Hypothalamus (tissue), 51 donors: ENCODE measurements at places on chromosomes 1 and 21.

DNA sequence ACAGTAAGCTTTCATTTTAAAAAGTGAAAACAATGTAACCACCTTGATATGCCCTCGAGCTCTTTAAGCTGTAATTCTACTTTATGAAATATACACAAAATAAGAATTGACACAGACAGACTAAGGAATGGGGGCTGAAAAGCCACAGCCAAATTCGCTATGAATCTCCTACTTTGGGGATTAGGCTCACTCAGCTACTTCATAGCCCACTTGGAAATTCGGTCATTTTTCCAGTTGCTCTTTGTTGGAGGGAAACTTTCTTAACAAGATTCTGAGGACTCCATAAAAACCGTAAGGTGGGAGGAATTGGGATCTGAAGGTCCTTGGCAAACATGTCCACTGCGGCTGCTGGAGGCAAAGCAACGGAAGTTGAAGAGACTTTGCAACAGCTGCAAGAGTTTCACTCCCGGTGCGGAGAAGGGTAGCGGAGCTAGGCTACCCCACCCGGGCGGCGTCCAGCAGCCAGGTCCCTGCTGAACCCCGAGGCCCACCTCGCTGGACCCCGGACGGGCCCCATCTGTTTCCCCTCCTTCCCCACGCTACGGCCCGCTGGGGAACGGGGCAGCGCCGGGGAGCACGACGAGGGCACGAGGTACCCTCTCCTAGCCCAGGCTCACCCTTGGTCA lies 634 bp downstream of the MYCBP start:
- DNase-seq, result no peak

DNA sequence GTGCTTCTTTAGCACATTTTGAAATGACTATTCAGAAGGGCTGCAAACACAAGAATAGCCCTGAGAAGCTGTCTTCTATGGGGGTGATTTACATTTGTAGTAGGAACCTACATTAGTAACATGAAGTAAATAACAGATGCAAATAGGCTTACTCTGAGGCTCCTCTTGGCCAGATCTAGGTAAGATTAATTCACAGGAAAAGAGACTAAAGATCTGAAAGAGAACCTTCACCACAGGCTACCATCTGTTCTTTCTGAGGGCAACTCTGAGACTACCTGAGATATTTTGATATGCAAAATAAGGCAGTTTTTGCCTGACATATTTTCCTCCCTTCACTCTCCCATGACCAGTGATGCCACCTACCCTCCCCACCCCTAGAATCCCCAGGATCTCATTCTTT lies 1267.8 kb downstream of the PLA2G4A start:
- no peak for DNase-seq

- DNase-seq, result no peak
These were observed 155.9 kb upstream of the L1TD1 start for GRCh38 chr1:62038594-62039284.

GRCh38 chr1:223410036-223410435 lies 16.8 kb downstream of the CCDC185 start:
- DNase-seq, result no peak

GRCh38 chr1:34840426-34840825 lies 19.1 kb downstream of the SMIM12 start:
- no peak for DNase-seq

DNA sequence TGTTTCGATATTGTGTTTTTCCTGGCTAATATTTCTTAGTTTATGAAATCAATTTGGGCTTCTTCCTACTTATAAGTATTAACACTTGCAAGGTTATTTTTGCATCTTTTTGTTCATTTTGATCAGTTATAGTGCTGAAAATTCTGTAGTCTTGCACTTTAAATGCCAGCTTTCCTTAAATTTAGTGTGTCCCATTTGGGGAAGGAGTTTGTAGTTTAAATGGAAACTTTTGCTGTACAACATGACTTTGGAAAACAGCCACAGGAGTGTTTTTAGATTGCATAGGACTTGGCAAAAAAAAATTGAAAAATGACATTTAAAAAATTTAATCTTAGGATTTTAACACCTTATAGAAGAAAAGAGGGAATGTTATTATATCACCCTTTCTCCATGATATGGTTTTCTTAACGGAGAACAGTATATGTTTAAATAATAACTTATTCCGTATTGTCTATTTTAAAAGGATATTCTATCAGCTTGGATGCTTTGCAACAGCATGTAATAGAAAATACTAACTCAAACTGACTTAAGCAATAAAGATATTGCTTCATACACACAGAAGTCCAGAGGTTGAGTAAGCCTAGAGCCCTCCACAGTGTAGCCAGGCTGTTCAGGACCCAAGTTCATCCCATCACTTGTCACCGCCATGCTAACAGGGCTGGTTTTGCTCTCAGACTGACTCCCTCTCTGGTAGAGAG lies 53.8 kb downstream of the LYPLAL1 start:
- no peak for DNase-seq

DNA sequence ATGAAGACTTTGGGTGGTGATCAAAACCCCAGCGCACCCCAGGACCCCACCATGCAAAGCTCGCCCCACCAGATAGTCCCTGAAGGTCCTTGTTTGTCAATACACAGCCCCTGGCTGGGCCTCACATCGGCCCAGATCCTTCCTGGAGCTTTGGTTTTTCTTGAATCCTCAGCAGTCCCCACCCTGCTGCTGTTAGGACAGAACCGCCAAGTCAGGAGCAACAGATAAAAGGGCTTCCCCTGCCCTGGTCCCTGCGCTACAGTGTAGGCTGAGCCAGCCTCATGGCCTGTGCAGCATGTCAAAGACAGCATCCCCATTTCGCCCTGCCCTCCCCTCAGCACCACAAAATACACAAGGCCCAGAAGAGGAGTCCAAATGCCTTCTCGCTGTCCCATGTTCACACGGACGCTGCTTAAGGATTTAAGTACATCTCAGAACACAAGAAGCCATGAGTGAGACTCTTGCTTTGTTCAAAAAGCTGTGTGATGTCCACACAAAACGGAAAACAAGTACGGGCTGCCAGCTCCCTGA lies 65.7 kb downstream of the PSMG1 start:
- no peak for DNase-seq

DNA sequence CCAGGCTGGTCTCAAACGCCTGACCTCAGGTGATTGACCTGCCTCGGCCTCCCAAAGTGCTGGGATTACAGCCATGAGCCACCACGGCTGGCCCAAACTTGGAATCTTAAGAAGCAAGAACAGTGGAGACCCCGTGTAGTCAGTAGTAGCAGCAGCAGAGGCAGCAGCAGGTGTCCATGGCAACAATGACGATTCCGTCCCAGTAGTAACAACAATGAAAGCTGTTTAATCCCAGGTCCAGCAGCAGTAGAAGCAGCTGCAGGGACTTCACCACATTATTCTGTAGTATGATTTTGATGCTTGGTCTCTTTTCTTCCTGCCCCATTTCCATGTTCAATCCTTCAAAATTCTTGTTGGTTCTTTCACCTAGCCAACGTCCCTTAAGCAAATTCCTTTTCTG lies 69.6 kb upstream of the KCTD3 start:
- no peak for DNase-seq

DNA sequence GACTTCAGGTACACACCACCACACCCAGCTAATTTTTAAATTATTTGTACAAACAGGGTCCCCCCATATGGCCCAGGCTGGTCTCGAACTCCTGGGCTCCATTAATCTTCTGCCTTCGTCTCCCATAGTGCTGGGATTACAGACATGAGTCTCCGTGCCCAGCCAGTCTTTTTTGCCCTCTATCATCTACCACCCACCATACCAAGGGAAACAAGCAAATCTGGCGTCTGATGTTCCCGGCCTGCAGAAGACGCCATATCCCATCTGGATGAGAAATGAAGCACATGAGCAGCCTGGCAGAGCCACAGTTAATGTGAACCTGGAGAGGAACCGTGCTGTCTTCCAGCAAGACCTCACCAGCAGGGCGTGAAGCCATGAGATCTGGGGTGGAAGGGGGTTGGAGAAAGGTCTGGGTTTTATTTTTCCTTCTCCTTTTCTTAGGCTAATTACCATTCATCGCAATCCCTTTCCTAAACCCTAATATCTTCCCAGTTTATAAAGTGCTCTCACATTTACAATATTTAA lies 1.8 kb upstream of the PRELP start:
- no peak for DNase-seq

DNA sequence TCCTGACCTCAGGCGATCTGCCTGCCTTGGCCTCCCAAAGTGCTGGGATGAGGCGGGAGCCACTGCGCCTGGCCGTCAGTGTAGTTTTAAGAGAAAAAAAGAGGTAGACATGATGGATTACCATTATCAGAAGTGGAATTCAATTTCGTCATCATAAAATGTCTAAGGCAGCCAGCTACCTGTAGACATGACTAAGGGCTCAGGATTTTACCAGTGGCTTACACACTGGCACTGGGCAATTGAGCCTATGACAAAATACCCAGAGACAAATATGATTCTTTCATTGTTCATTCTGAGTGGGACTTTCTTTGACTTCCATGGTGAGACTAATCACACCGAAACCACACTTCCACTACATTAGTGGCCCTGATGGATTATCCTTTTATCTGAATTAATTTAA lies 181.5 kb downstream of the GABPA start:
- DNase-seq, result no peak

DNA sequence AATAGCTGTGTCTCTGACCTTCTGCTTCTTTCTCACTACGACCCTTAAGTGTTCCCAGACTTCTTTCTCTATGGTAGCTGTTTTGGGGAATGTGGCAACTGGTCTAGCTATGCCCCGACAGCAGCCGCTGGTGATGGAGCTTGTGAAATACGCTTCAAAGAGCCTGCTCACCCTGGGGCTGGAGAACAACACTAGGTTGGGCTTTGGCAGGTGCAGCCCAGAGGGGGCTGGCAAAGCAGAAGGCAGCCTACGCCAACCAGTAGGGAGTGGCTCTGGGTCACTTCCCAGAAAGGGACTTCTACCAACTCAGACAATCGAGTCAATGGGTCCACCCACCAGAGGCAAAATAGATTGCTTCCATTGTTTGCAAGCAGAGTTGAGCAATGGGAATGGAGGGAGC lies 262.8 kb downstream of the LMO4 start:
- no peak for DNase-seq

DNA sequence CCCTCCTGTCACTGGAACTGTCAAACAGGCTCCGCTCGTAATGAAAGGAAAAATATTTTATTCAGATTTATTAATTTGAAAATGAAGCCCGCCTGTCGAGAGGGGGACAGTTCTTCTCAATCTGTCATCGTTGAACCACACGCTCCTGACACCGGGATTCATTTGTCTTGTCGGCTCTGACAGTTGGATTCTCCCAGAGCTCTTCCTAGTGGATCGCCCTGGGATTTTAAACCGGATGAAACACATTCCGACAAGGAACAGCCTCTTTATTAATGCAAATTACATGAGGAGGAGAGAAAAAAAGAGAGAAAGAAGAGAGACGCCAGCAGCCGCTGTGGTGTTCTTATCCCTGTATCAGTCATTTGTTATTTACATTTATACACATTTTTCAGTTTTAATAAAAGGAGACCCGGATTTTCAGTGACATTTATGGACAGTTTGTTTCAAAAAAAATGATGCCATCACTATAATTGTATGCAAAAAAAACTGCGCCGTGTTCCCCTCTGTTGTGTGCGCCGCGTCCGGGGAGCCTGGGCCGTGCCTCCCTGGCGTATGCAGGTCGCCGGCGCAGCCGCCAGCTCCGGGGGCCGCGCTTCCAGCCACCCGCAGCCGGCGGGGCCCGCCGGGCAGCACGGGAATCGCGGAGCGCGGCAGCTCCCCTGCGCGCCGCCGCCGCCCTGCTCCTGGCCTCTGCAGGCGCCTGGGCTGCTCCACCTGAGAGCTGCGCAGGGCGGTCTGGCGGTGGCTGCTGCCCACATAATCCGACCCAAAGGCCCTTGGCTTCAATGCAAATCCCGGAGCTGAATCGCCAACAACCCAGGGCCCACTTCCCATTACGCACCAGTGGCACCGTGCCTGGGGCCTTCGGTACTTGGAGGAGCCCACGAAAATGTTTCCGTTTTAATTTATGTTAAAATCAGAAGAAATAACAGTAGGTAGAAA lies 237.9 kb upstream of the PBX1 start:
- no peak for DNase-seq

GRCh38 chr1:115088871-115089419 lies 358 bp downstream of the TSPAN2 start:
- no peak for DNase-seq

DNA sequence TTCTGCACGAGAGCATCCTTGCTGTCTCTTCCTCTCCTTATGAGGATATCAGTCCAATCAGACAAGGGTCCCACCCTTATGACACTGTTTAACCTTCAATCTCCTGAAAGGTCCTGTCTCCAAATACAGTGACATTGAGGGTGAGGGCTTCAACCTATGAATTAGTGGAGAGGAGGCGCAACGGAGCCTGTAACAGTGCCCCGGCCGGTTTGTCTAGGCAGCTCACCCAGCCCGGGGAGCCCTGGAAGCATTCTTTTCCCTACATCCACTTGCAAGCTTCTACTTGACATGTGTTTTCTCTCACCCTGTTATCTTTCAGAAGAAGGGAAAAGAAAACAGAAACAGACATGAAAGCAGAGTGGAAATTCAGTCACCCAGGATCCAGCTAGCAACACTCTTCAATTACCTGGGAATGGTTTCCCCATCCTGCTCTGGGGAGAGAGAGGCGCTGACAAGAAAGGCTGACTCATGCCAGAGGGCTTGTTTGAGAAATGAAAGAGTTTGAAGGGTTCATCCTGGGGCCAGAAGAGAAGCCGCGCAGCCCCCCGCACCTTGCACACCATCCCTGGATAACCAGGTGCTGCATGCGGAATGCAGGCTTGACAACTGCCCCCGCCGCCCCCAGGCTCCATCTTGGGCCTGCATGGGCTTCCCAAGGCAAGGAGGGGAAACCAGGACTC lies 394.9 kb downstream of the NPHP4 start:
- no peak for DNase-seq

DNA sequence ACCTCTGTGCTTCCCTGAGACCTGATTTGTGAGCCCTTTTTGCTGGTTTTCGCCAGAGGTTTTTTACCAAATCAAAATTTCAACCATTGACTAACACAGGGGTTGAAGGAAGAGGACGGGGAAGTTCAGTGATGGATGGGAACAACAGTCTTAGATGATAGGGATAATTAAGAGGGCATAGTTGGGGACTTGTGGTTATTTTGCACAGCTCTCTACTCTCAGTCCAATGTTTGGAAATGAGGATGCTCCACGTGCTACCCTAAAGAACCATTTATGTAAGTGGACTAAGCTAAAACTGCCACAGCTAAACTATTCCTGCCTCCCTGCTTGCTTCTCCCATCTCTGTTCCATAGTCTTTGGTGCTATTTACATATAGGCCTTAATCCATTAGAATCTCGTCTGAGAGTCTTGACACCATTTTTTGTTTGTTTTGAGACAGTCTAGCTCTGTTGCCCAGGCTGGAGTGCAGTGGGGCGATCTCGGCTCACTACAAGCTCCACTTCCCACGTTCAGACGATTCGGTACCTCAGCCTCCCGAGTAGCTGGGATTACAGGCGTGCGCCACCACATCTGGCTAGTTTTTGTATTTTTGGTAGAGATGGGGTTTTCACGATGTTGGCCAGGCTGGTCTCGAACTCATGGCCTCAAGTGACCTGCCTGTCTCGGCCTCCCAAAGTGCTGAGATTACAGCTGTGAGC lies 684 bp upstream of the MCL1 start:
- no peak for DNase-seq
